ENCODE measurements at places on chromosomes 4 and X.

GRCh38 chr4:137853424-137853823 lies 321.1 kb upstream of the PCDH18 start:
- DNase-seq: no peak

GRCh38 chrX:30572004-30572403 lies 5.6 kb downstream of the TASL start:
- DNase-seq: no peak

DNA sequence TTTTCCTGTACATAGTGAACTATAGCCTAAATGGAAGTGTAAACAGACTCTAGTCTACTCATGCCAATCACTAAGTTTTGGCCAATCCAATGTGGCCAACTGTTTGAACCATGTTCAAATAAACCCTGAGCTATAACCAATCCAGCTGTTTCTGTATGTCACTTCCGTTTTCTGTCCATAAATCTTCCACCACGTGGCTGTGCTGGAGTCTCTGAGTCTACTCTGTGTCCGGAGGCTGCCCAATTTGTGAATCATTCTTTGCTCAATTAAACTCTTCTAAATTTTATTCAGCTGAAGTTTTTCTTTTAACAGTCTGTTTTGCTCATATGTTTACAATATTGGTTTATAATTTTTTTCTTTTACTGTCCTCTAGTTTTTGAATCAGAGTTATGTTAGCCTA lies 112.3 kb upstream of the BANK1 start:
- no peak for DNase-seq

GRCh38 chr4:9988933-9989332 lies 32.4 kb downstream of the SLC2A9 start:
- no peak for DNase-seq

DNA sequence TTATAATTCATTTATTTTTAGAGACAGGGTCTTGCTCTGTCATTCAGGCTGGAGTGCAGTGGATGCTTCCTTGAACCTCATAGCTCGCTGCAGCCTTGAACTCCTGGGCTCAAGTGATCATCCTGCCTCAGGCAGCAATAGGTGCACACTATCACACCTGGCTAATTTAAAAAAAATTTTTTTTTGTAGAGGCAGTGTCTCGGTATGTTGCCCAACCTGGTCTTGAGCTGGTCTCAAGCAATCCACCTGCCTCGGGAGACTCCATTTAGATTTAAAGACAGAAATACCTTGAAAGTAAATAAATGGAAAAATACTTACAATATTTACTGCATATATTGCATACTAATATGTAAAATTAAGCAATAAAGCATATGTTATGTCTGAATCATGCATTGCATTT lies 40.3 kb upstream of the MAB21L2 start:
- DNase-seq: no peak

- DNase-seq: no peak
Measured at GRCh38 chrX:27445438-27445837, 17.7 kb downstream of the PPP4R3C start.

DNA sequence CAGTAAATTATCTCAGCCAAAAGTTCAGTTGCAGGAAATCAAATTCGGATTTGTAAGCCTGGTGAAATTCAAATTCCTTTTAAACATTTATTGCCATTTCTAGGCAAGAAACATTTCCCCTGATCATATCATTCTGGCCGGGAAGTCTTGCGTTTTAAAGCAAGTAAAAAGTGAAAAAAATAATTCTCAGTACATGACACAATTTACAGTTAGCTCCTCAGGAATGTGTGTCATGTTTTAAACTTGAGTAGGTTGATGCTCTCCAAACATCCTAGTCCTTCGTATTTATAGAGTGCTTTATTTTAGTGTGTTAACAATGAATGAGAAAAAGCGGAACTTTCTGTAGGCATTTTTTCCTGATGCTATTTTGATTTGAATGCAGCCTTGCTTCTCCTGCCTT lies 158.3 kb upstream of the SCML1 start:
- DNase-seq: no peak

- no peak for DNase-seq
Measured at GRCh38 chrX:71482228-71482958, 50.5 kb upstream of the OGT start.

DNA sequence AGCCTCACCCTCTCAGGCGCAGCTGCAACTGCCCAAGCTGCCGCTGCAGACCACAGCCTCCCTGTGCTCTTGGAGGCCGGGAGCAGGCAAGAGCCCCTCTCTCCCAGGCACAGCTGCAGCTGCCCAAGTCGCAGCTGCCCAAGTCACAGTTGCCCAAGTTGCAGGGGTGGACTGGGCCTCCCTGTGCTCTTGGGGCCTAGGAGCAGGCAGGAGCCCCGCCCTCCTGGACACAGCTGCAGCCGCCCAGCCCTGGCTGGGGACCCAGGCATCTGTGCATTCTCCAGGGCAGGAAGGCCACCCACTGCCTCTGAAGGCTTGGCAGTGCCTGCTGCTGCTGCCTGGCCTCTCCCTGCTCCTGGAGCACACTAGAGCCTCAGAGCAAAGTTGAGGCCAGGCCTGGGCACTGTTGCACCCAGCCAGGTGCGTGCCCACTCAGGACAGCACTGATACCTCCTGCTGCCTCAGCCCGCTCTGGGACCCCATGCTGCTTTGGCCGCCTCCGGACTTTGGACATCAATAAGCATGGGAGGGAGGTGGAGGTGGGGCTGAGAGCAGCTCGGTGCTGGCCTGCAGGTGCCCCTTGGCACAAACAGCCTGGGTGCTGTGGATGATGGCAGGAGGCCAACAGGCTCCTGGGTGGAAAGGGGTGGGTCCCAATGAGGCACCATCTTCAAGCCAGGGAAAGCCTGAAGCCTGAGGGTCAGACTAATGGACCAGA lies 247.5 kb downstream of the PDGFC start:
- DNase-seq: no peak
